ENCODE measurements at places on chromosomes 5 and 9. TPM values are rescaled to one million over a fixed set of nuclear protein-coding genes. Genes with fewer than 3 reads are reported as not detected.

- peak; percentile 65 for DNase-seq
These were observed 824 bp downstream of the TMEM245 start for GRCh38 chr9:109118808-109119438.

- DNase-seq, result no peak
These were observed 234.2 kb upstream of the PANK3 start for GRCh38 chr5:168813184-168813968.

DNA sequence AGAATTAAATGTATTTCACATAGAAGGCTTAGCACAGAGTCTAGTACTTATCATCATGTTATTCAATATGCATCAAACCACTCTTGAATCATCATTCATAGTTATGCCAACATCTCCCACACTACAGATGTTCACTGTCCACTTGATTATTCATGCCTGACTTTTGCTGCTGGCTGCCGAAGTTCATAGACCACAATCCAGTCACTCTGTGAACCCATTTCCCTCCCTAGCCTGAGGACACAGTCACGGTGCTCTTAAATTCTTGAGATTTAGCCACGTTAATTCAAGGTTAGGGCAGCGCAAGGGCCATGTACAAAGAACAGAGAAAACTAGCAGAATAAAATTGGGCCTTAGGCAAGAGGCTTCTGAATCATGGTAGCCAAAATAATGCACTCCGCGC lies 32.4 kb downstream of the ABCA1 start:
- DNase-seq, result peak; percentile 44

IL3 gene
- not detected for total RNA-seq

TERT gene
- total RNA-seq, result not detected

- DNase-seq, result no peak
These were observed 55.4 kb downstream of the LHX2 start for GRCh38 chr9:124066783-124067577.

DNA sequence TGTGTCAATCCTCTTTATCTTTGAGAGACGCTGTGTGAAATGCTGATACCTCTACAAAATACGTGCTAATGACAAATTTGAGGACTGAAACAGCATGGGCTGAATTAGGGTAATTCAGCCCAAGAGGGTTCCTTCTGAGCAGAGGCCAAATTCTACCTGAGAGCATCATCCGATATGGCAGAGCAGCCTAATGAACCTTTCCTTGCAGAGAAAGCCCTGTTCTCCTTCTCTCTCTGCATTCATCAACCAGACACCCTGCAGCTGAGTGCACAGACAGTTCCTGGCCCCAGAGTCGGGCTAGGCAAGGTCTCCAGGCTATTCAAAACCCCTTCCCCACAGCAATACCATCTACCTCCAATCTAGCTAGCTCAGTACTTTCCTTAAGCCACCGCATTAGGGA lies 77.9 kb downstream of the TRIM32 start:
- no peak for DNase-seq

- no peak for DNase-seq
These were observed 196.9 kb upstream of the PUM3 start for GRCh38 chr9:3040761-3041160.

GRCh38 chr5:94422812-94423211 lies 195.6 kb downstream of the KIAA0825 start:
- DNase-seq, result no peak

- DNase-seq, result no peak
These were observed 202.1 kb downstream of the SNX18 start for GRCh38 chr5:54719384-54720283.

DNA sequence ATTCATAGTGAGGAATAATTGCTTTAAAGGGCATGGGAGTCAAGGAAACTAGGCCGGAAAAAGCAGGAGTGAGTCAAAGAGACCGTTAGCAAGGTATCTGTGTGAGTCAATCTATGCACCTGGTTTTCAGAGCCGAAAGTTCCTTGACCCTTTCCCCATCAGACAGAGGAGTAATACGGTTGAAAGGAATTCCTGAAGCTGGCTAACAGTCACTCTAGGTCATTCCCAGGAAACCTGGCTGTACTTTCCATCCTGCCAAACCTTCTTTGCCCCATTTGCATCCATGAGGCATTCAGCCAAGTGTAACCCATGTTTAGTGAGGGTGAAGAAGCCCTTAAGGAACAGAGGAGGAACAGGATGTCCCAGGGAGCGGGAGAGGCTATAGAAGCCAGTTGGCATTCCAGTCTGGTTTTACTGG lies 16.2 kb downstream of the RBM18 start:
- DNase-seq, result no peak

DNA sequence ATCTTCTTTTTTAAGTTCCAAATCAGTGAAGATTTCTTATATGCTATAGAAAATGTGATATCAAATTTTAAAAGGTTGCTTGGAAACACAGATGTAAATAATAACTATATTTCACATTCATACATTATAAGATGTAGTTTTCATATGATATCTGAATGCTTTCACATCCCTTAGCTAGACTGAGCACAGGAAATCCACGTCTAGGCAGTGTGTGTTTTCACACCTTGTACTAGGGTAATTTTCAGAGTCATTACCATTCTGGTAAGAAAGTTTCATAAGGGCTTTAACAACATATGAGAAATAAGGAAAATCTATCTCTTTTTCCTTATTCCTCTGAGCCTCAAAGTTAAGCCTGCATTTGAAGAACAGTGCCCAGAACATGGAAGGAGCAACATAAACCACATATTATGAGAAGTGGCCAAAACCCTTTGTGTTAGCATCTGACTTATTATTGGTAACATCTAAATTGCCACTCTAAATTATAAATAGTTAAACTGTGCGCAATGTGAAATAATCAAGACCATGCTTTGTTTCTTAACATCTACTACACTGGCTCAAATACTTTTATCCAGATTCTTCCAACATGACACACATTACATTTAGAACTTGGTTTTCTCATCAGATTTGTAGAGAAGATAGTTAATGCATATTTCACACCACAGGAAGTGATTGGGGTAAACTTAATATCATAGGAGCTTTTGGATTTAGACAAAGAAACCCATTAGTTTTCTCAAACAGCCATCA lies 113.3 kb downstream of the PPP2R2B start:
- DNase-seq, result no peak

TNC gene
- total RNA-seq, result 181 TPM

DNA sequence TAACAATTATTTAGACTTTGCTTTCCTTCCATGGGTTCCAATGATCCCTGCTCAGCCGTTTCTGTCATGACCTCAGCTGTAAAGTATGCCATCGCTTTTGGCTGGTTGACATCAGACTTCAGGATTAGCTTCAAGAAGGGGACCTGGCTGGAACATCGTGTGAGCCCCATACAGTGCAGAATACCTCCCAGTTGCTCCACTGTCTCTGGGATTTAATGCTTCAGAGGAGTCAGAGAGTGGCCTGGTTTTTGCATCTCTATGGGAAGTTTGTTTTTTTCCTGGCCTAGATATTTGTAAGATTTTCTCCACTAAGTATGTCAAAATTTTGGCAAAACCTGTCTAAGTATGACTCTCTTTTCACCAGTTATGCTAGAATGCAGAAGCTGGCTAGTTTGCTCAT lies 216.9 kb downstream of the GABBR2 start:
- peak; percentile 12 for DNase-seq

DNA sequence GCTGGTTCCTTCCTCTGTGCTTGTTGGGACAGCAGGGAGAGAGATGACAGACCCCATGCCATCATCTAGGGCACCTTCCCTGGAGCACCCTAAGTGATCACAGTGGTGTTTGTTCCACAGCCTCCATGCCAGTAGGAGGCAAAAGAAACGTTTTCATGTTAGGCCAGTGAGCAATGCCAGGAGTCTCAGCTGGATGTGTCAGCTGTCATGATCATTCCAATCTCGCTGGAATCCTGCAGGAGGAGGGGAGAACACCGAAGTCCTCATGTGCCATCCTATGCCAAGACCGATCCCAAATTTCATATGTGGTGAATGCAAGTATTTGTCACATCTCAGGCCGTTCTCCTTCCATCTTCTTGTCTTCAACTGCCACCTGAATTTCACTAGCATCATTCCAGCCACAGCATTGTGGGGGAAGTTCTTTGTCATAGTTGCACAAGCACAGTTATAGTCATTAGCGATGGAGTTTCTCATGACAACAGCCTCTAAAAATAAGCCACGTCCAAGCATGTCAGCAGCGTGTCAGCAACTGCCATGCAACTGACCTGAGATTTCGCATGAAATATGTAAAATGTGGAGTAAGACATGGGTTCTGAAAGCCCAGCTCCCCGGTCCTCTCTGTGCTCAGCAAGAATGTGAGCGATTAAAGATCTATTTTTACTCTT lies 97.2 kb upstream of the DNAH5 start:
- no peak for DNase-seq

DNA sequence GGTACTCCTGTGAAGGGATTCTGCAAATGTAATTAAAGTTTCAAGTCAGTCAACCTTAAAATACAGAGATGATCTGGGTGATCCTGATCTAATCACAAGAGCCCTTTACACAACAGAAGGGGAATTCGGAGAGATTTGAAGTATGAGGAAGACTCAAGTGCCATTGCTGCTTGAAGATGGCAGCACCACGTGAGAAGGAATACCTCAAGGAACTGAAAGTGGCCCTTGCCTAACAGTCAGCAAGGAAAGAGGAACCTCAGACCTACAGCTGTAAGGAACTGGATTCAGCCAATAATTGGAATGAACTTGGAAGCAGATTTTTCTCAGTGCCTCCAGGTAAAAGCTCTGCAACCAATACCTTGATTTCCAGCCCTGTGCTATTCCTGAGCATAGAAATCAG lies 87.4 kb downstream of the THBS4 start:
- no peak for DNase-seq

DNA sequence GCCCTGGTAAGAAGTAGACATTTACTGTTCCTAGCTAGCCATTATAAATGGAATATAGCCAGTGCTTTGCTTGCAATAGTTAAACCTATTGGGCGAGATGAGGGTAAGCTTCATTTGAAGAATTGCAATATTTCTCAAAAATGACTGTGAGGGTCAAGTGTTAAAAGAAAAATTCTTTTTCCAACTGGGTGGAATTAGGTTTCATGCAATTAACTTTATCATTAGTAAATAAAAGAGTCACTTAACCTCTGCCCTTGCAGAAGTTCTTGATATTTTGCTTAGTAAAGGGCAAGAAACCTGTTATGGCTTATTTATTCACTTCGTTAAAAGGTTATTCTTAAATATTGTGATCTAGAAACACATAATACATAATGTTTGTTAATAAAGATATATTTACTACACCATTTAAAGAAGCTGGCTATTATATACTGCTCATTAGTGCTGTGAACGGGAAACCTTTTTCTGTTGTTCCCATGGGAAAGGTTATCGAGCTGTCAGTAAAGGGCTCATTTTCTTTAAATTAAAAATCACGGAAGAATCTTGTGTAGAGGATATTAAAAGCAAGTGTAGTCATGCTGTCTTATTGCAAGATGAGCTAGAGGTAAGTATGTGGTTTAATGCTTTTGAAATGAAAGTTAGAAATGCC lies 370.5 kb downstream of the CSNK1G3 start:
- DNase-seq, result no peak

RASGRF2 gene
- 6.9 TPM for total RNA-seq

- no peak for DNase-seq
These were observed 208.0 kb upstream of the ANKRD55 start for GRCh38 chr5:56440871-56441740.

DNA sequence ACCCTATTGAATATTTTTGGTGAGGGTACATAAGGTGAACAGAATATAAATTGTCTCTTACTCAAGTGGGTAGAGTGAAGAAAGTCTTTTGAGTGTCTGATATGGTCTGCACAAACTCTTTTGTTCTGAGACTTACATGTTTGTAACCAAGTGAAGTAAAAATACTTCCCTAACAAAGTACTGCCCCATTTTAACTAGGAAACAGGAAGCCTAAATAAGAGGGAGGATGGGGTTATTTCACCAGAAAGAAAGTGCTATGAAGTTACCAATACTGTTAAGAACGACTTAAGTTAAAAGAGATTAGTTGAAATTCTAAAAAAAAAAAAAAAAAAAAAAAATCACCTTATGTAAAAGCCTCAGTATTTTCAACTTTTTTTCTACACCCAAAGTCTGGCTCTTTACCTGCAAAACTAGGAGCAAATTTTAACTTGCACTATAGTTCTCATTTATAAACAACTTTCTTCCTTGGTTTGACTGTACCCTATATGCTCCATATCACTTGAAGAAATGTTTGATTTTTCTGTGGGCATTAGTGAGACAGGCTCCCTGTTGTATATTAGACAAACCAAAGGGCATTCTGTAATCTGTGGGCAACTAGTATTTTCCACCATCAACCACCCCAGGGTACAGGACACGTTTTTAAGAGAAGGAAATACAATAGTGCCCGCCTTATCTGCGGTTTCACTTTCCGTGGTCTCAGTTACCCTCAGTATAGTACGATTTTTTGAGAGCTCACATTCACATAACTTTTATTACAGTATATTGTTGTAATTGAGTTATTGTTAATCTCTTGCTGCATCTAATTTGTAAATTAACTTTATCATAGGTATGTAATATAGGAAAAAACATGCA lies 127.7 kb downstream of the NR3C1 start:
- DNase-seq, result no peak

Measured in SJCRH30 (cell line).